GM12892 (cell line): ENCODE measurements at places on chromosomes 6 and 20.

- DNase-seq: no peak
Measured at GRCh38 chr20:42492290-42492689, 697.4 kb downstream of the PTPRT start.

GRCh38 chr20:953742-954141 lies 37.6 kb upstream of the ANGPT4 start:
- no peak for DNase-seq

DNA sequence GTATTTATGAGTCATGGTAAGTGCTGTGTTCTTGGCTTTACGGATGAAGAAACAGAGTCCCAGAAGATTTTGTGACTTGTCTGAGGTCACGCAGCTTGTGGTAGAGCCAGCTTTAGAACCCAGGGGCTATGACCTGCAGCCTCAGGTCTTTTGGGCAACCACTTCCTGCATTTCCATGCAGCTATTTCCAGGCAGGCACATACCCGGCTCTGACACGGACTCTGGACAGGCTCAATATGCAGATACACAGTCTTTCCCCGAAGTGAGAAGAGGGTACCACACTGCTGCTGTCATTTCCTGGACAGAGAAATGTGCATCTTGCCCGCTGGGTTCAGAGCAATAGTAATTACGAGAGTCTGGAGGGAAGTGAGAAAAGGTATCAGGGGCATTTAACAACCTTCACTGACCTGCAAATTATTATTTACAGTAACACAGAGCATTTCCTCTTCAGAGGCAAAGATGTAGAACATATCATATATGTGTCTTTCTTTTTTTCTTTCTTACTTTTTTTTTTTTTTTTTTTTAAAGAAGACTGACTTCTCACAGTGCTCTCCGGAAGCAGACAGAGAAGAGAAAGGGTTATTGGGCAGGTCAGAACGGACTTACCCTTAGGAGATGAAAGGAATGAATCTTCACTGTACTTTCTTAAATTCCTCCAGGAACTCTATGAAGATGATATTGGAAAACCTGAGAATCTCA lies 185.1 kb downstream of the CLIC5 start:
- peak; percentile 39 for DNase-seq

DNA sequence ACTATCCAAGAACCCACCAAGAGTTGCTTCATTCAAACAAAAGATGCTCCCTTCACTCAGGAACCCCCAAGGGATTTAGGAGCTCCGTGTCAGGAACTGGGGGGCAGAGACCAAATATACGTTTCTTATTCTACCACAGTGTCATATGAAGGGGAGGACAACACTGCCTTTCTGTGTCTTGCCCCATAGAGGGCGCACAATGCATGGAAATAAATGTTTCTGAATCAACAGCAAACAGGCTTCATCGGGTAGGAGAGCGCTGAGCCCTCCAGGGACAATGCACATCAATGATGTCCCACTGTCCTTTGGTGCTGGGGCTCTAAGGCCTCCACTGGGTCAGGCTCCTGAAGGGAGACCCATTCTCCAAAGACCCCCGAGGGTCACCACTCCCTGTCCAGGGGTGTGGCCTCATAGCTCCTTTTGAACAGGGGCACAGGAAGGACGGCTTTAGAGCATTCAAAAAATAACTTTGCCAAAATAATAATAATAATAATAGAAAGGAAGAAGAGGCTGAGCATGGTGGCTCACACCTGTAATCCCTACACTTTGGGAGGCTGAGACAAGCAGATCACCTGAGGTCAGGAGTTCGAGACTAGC lies 31.1 kb downstream of the PLG start:
- DNase-seq: no peak

DNA sequence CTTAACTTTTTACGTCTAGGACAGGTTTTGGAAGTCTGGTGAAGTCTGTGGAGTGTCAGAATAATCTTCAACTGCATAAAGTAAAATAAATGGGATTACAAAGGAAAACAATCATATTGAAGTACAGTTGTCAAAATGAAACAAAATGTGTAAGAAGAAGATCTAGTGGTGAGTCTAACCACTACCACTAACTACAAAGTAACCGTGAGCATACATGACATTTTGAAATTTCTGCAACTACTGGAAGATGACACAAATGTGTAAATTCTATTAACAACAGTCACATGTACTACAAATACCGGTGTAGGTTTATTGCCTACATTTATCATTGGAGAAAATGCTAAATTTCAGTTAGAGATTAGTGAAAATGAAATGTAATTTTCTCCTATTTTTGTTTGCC lies 29.7 kb downstream of the VPS52 start:
- DNase-seq: no peak

DNA sequence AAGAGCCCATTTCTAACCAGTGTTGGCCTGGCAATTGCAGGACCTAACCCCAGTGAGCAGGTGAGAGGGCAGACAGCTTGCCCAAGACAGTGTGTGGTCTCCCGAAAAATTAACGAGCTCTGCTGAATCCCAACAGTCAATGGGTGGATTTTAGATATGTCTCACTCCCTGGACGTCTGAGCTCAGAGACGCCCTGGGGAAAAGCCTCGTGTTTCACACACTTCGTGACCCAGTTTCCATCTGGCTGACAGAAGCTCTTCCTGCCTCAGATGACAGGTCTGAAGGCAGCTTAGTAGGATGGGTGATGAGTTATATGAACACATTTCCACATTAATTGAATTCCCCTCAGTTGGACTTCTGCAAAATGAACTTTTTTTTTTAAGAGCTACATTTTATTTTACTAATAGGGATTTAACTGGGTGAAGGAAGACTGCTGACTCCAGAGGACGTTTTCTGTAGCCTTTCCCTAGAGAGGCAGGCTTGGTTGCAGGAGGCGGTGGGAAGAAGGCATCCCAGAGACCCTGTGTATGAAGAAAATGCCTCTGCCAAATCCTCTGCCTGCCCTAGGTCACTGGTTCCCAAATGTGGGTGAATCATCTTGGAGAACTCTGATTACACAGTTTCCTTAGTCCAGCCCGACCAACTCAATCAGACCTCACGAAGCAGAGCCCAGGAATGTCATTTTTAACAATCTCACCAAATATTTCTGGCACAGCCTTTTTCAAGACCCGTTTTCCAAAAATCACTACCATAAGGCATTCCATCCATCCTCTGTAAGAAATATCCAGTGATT lies 71.7 kb upstream of the LY86 start:
- no peak for DNase-seq

GRCh38 chr20:48745330-48745729 lies 82.5 kb downstream of the PREX1 start:
- no peak for DNase-seq

DNA sequence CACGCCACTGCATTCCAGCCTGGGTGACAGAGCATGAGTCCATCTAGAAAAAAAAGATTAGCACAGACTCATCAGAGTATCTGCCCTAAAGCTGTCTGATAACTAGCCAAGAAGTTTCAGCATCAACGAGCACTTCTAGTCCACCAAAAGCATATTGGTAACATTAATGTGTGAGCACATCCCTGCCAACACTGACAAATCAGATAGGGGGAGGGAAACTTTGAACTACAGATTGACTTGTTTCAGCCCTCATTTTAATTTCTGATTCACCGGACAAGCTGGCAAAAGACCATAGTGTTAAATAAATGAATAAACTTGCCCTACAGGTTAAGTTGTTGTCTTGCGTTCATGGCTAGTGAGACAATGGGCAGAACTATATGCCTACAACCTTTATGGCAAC lies 7.7 kb upstream of the SEC63 start:
- DNase-seq: no peak

DNA sequence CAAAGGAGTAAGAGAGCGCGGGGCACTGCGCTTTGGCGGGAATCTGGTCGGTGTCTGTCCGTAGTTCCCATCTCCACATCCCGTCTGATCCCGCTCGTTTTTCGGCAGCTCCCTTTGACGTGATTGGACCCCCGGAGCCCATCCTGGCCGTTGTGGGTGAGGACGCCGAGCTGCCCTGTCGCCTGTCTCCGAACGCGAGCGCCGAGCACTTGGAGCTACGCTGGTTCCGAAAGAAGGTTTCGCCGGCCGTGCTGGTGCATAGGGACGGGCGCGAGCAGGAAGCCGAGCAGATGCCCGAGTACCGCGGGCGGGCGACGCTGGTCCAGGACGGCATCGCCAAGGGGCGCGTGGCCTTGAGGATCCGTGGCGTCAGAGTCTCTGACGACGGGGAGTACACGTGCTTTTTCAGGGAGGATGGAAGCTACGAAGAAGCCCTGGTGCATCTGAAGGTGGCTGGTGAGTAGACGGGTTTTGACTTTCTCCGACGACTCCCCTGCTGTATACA lies 1.4 kb downstream of the BTN1A1 start:
- DNase-seq: no peak

DNA sequence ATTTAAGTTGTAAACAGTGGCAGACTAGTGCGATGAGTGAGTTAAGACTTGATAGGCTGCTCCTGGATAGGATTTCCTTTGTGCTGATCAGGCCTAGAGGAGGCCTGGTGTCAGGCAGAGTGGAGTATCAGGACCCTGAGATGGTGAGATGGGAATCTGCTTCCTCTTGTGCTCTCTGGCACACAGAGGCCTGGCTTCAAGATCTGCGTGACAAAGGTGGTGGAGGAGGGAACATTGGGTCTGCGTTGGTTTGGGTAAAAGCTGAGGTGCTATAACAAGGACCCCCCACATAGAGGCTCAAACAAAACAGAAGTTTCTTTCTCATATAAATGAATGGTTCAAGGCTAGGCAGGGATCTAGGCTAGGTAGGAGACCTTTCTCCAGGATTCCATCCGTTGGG lies 20.3 kb downstream of the SCAND1 start:
- no peak for DNase-seq

GRCh38 chr6:137387096-137387764 lies 107.0 kb downstream of the OLIG3 start:
- DNase-seq: no peak

DNA sequence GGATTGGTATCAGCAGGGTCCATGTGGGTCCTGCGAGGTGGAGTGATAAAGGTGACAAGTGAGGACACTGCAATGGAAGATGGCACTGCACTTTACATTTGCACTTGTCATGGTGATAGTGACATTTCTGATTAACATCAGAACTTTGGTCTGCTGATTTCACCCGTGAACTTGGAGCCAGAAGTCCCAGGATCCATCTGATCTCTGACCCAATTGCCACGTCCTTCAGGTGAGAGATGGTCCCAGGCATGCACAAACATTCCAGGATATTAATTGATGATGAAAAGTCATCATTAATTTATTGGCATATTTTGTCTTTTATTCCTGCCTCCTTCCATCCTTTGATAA lies 9.8 kb upstream of the GHRH start:
- no peak for DNase-seq

GRCh38 chr6:40342723-40343122 lies 244.4 kb downstream of the LRFN2 start:
- DNase-seq: no peak

- DNase-seq: no peak
Measured at GRCh38 chr6:151826517-151827142, 19.1 kb downstream of the ESR1 start.

DNA sequence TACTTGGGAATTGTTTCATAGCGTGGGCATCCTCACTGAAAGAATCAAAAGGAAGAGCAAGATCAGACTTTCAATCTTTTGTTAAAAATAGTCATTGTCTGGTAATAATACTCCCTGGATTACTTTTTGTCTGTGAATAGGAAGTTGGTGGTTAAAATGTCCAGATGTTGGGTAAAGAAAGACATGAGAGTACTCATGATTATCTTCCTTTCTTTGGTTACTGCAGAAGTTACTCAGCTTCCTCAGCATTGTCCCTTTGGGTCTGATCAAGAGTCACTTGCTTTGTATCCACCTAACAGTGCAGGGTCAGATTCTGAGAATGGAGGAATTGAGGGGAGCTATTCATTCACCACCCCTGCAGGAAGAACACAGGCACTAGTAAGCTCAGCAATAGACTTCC lies 54.6 kb downstream of the RIN2 start:
- no peak for DNase-seq

DNA sequence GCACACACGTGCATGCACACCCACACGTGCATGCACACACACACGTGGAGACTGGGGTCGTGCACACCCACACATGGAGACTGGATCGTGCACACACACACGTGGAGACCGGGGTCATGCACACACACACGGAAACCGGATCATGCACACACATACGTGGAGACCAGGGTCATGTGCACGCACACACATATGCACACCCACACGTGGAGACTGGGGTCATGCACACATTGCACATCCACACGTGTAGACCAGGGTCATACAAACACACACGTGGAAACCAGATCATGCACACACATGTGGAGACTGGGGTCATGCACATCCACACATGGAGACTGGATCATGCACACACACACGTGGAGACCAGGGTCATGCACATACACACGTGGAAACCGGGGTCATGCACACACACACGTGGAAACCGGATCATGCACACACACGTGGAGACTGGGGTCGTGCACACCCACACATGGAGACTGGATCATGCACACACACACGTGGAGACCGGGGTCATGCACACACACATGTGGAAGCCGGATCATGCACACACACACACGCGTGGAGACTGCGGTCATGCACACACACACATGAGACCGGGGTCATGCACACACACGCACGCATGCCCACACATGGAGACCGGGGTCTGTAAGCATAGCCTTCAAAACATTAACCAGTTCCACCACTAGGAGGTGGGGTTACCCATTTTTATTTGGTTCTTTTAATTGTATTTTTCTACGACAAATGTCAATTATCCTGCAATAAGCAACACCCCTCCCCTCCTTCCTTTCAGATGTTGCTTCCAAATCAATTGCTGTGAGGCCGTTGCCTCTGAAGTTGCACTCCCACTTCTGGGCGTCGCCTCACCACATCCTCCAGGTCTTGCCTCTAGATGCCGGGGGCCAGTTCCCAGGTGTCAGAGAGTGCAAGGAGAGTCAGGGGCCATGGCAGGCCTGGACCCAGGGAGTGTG lies 95.8 kb downstream of the TMEM242 start:
- no peak for DNase-seq

DNA sequence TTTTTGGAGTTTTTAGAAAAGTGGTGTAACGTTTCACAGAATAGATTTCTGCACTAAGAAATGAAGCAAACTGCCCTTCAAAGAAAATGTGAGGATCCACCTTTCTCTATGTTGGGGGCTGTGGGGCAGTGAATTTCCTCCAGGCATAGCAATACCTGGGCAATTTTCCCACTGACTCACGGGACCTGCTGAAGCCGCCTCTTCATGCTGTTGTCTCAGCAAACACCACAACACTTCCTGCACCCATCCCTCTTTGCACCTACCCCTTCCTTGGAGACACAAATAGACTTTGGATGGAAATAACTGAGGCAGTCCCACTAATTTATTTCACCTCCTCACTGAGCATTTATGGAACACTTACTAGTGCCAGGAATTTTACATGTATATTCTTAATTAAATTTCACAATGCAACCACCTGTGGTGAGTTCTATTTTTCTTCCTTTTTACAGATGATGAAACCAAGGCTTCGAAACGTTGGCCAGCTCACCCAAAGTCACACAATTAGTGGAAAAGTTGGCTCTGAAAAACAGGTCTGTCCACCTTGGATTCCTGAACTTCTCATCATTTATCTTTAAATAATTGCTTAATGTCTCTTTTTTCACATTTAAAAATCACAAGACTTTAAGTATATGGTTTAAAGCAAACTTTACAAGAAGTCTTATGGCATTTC lies 17.2 kb upstream of the ADGRF1 start:
- no peak for DNase-seq

GRCh38 chr6:33808641-33809180 lies 4.9 kb upstream of the MLN start:
- DNase-seq: no peak

GRCh38 chr20:53059848-53060247 lies 87.7 kb downstream of the TSHZ2 start:
- no peak for DNase-seq
